ENCODE measurements at places on chromosomes 4 and X.

DNA sequence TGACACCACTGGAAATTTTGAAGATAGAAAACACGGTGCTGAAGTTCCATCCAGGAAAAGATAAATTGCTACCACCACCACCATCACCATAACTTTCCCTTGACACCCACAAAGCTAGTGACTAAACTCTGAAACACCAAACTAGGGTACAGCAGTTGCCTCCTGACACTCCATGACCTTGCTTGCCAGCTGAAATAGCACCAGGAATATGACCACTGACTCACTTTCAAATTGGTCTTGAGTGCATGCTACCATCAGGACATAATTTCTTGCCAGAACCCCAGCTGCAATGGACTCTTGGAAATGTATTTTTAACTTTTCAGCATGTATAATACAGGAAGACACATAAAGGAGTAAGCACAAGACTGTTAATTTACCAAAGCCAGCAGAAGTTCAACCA is 283.3 kb downstream of the CENPC start:
- no peak for DNase-seq

DNA sequence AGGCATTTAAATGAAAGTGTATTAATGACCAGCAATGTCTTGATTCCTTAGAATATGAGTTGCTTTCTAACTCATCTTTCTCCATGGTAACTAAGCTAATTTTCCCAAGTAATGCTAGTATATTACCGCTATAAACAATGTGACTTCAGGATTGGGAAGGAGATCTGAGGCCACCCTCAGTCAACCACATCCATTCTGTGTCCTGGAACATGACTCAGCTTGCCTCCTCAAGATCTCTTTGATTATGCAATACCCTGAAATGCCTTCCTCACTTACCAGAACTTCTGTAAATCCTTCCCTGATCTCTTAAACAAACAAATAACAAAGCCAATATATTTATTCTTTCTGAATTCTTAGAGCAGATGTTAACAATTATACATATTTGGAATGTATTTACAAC is 1495.5 kb downstream of the PCDH18 start:
- DNase-seq: peak; percentile 78

- no peak for DNase-seq
These were observed 355.0 kb upstream of the EMCN start for GRCh38 chr4:100872811-100873210.

DNA sequence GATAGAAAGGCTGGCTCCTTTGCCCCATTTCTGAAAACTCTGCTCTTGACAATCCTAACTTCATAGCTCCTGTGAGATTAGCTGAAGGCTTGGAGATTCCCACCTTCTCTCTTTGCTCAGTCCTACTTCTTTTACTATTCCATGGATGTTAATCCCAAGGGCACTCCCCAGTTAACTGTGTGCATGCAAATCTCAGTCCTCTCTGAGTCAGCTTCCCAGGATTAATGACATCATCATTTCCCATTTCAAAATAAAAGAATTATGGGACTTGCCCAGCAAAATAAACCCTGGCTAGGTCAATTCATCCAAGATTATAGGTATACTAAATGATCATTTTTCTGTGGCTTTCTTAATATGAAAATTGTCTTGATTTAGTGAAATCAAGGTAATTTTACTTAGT is 328.6 kb upstream of the NR3C2 start:
- DNase-seq: no peak
